Suprapubic skin (tissue), 4 donors: ENCODE measurements at places on chromosomes 6 and 20.
A peak's percentile ranks its signal among the peaks of the same experiment; 100 is the strongest.

DNA sequence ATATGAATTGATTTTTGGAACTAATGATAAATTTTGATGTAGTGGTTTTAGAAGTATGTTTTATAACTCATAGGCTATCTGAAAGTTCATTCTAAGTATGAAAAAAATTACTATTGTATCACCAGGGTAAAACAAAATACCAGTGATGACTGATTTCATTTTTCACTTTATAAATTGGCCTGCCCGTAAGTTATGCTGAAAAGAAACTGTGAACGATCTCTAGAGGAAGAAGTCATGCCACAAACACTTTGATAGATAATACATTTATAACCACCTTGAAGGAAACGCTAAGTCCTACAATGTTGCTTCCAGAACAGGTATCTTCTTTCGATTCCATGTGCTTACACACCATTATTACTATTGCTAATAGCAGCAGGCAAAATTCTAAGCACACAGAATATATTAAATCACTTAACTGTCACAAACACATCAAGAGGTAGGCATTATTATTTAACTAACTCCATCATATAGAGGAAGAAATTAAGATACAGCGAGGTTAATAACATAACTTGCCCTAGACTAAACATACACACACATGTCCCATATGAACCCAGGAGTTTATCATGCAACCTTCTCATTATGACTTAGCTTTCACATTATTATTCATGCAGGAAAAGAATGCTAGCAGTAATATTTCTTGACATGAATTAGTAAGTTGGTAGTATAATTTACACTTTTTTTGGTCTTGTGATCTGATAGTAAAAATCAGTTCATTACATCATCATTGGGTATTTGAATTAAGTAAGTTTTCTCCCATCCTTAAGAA, 44.7 kb downstream of the RGS17 start:
- DNase-seq, result no peak

- no peak for DNase-seq
Observed at GRCh38 chr6:3457710-3458602, 1.1 kb upstream of the SLC22A23 start.

DNA sequence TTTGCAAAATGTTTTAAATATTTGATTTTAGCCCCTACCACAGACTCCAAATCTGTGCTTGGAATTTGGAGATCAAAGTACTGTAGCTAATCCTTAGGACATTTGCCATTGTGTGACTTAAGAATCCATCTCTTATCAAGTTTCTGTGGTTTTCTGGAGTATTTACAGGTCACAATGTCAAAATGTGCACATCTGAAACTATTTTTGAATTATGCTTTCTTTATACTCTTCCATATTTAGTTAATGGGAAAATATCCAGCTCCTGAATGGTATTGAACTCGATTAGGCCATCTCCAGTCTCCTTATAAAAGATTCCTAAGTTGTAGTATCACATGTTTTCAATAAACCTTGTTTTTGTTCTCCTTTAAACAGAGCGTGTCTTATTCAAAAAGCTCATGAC, 162.5 kb downstream of the KHDC1L start:
- no peak for DNase-seq

DNA sequence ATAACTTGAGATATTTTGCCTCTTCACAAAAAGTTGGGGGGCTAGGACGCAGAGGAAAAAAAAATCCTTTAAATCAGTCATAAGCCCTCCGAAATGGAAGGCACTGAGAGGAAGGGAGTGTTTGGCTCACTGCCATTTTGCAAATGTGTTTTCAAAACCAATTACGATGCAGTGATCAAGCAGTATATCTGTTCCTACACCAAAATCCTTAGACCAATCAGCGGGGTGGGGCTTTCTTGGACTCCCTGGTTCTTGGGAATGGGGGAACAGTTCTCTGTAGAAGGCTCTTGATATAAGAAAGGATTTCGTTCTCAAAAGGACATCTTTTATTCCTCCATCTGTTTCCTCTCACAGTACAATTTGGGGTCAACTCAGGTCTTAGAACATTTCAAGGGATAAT, 478.6 kb upstream of the JARID2 start:
- DNase-seq, result no peak

GRCh38 chr20:23937303-23938117, 51.1 kb downstream of the GGTLC1 start:
- DNase-seq, result no peak

DNA sequence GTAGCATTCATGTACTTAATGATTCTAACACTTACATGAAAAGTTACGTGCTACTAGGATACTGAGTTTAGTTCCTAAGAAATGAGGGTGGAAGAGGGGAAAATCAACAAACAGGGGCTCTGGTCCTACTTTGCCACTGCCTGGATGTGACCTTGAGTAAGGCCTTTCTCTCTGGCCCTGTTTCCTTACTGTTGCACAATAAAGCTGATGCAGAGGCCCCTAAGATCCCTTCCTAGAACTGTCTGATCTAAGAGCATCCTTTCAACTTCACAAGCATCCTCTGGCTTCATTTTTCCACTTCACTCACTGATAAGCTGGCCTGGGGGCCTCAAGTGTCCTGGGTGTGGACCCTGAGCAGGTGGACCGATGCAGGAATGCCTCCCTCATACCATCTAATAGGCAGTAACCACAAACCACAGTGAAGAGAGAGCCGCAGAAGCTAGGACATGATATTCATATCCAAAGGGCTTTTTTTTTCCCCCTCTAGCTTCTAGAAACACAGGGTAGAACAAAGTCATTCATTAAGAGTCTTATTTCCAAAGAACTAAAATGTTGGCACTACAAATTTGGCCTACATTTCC, 21.6 kb downstream of the FKBP1A start:
- DNase-seq, result no peak

DNA sequence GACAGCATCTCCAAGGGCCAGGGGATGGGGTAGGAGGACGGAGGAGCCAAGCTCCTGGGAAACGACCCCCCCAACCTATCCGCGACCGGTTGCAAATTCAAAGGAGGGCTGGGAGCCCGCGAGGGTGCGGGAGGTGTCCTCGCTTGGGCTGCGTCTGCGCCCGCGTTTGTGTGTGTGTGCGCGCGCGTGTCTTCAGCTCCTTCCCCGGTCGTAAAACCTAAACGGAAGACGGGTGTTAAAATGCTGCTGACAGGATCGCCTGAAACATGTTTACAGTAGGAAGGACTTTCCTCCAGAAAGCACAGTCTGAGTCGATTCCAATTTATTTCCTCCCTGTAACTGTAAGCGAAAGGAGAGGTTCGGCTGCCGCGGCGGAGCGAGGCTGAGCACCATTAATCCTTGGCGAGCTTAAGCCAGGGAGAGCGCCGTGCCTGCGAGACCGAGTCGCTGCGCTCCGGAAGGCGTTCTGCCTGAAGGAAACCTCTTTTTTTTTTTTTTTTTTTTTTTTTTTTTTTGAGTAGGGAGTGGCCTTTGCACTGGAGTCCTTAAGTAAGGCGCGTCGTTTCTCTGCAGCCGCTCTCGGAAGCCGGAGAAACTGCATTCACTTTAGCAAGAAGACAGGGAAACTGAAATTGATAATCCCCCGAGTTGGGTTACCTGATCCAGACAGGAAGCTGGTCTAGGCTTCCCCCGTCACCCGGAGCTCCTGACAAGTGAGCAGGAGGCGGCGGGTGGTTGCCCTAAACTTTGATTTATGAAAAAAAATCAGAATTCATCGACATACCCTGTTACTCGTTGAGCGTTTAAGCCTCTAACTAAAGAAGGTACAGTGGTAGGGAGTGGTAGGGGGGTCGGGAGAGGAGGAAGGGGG, 4.8 kb upstream of the SOX4 start:
- DNase-seq, result peak; percentile 72

DNA sequence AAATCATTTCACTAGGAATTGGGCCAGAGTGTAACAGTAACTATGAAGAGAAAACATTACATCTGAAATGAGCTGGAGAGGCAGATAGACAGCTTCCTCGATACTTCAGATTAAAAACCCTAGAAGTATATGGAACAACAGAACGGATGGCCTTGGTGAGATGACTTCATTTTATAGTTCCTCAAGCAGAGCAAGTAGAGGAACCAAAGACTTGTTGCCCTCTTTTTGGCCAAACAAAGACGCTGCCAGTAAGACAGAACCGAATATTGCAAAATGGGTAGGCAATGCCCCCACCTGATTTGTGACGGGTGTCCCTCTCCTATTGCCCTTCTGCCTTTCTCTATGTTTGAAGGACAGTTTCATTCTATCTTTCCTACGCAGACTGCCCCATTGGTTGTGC, 53.5 kb downstream of the AGPAT4 start:
- no peak for DNase-seq
